ENCODE measurements at places on chromosomes 4 and X.

DNA sequence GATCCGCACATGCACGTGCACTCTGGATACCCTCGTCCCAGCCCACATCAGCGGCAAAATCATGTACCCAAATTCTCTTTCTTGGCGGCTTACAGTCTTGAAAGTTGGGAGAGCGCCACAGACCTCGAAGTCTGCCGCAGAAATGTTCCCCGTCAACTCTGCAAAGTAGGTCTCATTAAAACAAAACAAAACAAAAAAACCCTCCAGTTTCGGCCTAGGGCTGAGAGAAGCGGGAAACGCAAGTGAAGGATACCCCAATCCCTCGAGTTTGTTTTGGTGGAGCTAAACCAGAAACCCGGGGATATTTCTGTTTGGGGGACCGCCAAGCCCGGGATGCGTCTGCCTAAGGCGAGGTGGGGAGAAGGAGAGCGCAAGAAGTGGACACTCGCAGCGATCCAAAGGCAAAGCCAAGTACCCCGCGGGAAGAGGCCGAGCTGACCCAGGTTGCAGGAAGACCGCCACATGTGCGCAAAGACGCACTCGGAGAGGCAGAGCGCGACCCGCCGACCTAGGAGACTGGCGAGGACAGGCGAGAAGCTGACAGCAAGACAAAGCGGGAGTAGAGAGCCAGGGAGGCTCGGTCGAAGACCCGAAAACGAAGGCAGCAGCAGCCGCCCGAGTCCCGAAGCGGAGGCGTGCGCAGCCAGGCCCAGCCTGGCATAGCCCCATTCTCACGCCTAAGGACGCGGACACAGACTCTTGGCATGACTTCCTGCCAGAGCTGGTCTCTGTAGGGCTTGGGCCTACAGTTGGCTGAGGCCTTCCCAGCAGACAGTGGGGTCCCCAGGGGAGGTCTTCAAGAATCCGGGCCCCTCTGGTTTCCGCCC lies 49.6 kb upstream of the BCOR start:
- no peak for DNase-seq

DNA sequence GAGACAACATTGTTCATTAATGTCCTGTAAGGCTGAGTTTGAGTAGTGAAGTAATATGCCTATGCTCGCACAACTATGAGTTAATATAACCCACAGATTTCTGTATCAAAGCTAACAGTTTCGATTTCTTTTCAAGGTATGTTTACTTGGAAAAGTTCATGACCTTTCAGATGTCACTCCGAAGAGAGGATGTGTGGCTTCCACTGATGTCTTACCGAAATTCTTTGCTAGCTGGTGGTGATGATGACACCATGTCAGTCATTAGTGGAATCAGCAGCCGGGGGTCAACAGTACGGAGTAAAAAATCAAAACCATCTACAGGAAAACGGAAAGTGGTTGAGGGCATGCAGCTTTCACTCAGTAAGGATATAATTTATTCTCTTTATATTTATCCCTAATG lies 124.9 kb downstream of the STAG2 start:
- DNase-seq: no peak

DNA sequence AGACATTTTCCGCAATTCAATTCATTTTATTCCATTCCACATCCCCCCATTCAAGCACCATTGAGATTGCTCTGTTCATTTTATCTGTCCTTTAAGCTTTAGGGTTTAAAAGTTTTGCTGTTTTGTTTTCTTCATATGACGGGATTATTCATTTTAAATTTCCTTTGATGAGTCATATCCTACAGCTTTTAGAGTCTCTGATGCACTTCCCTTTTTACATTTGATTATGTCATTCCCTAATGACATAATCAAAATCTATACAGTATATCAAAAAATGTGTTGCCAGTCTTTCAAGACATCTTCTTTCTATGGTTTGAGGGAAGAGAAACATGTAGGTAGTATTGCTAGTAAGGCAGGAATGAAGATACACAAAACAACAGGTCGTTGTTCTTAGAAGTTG lies 456.3 kb downstream of the PDGFC start:
- no peak for DNase-seq

DNA sequence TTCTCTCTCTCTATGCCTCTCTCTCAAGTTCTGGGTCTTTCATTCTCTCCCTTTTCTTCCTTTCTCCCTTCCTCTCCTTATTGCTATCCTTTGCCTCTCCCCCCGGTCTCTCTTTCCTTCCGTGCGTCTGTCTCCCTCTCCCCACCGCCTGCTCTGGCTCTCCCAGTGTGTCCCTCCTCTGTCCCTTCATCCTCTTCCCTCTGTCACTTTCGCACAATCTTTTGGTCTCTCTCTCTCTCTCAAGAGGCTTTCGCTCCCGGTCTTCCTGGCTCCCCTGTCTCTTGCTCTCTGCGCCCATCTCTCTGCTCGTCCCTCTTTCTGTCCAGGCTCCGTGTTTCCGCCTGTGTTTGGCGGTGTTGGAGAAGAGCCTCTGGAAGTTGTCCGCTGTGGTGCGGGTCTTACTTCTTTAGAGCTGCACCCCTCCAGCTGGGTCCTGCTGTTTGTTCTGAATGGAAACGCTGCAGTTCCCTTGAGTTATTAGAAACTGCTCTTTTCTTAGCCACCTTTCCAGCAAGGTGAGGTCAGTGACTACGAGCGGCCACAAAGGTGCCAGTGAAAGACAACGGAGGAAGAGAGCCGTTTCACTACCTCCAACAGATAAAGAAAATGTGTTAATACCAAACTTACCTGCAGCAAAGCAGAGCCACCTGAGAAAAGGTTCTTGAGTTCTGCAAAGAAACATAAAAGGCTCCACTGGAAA lies 1.1 kb downstream of the BMPR1B start:
- DNase-seq: no peak

DNA sequence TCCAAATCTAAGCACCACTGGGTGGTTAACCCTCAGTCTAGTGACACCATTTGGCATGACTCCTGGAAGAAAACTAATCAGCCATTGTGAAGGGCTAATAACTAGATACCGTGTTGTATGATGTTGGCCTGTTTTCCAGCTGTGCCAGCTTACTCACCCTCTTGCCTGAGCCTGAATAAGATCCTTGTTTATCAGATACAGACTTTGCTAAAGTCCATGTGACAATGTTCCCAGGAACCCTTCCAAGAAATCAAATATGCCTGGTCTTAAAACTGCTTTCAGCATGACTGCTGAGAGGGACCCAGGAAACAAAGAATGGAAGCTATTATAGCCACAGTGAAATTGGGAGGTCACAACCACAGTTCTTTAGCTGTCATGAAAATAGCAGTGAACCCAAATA lies 640.8 kb upstream of the INTU start:
- DNase-seq: no peak

GRCh38 chr4:53322696-53323095 lies 43.2 kb downstream of the SCFD2 start:
- DNase-seq: no peak

GRCh38 chr4:138367942-138368341 lies 125.8 kb upstream of the SLC7A11 start:
- no peak for DNase-seq

DNA sequence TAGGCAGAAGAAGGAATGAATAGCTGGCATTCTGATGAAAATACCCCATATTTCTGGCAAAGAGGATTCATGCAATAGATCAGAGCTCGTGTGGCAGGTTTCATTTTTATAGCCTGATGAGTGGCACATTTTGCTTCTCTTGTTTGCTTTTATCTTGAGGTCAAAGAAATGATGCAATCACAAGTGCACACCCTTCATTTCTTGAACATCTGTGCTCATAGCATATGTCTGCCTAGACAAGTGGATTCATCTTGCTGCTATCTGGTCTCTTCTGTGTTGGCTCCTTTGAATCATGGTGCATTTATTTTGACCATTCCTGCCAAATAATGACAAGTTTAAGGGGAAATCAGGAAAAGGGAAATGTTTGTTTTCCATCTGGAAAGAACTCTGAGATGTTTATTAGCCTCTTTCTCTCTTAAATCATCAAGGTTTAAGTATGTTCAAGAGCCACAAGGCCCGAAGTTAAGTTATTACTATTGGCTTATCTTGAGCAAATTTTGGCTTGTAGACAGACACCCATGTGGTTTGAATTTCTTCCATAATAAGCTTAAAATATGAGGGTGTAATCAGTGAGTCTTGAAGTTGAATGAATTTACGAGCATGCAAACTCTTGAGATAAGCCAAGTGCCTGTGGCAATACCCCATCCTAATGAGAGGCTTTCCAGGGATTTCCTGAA lies 59.3 kb upstream of the HS3ST1 start:
- peak; percentile 12 for DNase-seq
